ENCODE measurements at places on chromosomes 7 and 10.

GRCh38 chr7:40468891-40469864, 334.4 kb downstream of the SUGCT start:
- DNase-seq: no peak

- DNase-seq: no peak
These were observed 108.8 kb downstream of the SMURF1 start for GRCh38 chr7:99034932-99035722.

- no peak for DNase-seq
These were observed 102.6 kb upstream of the PFKP start for GRCh38 chr10:2964632-2965296.

GRCh38 chr10:32332299-32332750, 14.6 kb downstream of the EPC1 start:
- DNase-seq: no peak

DNA sequence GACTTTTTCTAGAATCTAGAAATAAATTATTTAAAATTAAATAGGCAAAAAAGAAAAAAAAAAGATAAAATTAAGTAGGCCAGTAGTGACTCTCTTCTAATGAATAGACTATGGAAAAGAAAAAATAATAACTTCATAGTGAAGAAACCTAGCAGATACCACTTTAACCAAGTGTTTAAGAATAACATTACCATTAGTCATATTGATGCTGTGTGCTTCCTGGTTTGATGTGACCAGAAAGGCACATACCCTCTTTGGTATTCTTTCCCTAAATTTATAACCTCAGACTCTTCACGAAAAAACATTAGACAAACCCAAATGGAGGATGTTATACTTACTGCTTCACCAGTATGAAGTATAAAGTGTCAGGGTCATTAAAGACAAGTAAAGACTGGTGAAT, 42.6 kb downstream of the KIF20B start:
- no peak for DNase-seq

DNA sequence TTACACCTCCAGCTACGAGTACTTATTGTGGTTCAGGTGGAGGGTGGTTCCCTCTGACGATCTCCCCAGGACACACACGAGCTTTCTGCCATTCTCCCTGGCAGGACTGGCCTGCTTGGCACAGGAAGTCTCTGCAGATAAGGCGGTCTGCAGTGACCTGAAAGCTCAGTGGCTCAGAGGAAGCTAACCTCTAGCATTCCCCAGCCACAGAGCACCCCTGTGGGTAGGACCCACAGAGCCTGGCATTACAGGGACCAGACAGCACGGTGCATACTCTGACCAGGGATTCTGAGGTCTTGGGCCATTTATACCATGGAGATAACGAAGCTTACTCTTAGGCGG, 1.9 kb upstream of the GPR146 start:
- DNase-seq: no peak

- no peak for DNase-seq
These were observed 11.2 kb downstream of the CTBP2 start for GRCh38 chr10:125149036-125149679.

- no peak for DNase-seq
These were observed 789.4 kb downstream of the TYW1 start for GRCh38 chr7:67786021-67786420.

DNA sequence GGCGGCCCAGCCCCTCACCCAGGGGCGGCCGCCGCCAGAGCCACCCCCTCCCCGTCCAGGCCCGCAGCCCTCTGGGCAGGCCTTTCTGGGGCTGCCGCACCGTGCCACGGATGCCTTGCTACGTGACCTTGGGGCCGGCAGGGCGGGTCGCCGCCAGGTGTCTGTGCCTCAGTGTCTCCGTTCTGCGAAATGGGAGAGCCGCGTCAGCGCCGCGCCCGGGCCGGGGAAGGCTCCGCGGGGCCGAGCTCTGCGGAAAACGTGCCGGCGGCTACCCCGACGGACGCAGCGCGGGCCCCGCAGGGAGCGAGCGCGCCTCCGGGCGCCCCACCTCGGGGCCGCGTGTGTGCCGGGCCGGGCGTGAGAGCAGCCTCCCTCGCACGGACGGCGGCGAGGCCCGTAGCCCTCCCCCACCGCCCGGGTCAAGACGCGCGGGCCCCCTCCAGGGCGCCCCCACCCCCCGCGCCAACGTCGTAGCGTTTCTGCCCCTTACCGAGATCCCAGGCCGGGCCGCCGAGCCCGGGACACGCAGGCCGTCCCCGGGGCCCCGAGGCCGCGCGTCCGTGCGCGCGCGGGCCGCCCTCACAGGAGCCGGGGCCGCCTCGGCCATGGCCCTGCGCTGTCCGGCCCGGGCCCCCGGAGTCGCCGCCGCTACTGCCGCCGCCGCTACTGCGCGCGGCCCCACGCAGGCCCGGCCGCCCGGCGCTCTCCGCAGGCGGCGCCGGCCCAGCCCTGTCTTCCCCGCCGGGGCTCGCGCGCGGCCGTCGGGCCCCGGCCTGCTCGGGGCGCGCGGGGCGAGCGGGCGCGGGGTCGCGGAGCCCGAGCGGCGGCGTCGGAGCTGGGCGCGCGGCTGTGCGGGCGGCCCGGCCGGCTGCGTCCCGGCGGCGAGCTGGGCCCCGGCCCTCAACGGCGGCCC, 1.1 kb downstream of the ZNF777 start:
- no peak for DNase-seq

DNA sequence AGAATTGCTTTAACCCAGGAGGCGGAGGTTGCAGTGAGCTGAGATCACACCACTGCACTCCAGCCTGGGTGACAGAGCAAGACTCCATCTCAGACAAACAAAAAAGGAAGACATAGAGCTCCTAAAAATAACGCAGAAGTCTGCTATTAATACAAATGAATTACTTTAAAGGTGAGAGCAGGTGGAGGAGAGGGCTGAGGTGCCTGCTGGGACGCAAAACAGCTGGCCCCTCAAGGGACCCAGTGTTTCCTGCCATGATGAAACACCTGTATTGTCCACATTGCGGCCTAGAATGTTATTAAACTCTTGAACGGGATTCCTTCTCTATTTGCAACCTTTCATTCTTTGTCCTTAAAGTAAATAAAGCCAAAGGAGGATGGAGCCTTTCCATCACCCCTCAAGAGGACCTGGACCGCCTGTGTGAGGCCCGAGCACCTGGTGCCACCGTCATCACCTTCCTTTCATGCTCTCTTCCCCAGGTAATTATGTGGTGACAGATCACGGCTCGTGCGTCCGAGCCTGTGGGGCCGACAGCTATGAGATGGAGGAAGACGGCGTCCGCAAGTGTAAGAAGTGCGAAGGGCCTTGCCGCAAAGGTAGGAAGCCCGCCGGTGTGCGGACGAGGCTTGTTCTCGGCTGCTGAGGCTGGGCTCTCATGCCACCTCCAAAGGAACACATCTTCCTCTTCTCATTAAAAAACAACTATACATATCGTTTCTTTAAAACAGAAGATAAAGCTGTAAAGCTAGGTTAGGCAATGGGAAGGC, 136.7 kb downstream of the EGFR start:
- no peak for DNase-seq

DNA sequence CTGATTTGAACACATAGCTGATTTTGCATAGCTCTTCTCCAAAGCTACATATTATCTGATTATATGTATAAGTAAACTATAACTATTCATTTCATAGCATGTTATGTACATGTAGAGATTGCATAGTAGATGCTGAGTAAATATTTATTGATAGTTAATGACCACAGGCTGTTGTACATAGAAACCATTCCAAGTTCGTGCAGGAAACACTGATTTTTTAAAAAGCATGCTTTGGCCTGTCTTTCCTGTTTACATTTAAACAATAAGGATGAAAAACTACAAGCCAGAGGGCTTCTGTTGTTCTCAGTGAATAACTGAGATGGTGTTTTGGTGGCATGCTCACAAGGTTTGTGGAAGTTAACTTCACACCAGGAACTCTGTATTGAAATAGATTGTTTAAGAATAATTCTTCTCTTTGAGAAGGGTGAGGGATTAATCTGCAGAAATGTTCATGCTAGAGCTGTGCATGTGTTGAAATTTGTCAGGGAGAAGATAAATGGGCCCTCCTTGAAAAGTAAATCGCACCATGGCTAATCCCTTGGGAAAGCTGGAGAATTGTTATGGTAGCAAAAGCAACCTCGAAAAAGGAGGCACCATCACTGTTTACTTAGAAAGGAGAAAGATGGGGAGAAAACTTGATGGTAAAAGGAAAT, 120.2 kb upstream of the SP8 start:
- no peak for DNase-seq
